Stimulated activated CD8-positive, alpha-beta memory T cell treated with anti-CD3 and anti-CD28 coated beads, Interleukin-15, amount 100 ng/mL, for 4 hours (primary cell): ENCODE measurements at places on chromosomes 5 and 9.

DNA sequence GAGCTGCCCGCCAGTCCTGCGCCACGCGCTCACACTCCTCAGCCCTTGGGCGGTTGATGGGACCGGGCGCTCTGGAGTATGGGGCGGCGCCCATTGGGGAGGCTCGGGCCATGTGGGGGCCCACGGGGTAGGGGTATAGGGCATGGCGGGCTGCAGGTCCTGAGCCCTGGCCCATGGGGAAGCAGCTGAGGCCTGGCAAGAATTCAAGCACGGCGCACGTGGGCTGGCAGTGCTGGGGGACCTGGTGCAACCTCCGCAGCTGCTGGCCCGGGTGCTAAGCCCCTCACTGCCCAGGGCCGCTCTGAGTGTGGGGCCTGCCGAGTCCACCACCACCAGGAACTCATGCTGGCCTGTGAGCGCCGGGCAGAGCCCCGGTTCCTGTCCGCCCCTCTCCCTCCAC is 229.6 kb upstream of the ZNF608 start:
- no peak for DNase-seq

DNA sequence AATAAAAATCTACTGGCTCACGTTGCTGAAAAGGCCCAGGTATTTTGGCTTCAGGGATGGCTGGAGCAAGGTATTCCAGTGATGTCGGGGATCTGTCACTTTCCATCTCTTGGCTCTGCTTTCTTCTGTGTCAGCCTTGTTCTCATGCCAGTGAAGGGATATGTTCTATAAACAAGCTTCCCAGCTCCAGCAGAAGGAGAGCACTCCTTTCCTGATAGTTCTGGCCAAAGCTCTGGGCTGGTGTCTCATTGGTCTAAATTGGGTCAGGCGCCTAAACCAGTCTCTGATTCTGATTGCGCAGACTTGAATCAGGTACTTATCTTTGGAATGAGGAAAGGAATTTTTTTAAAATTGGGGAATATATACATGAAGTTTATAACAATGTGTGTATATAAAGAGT is 5.1 kb downstream of the SNX30 start:
- DNase-seq = no peak

- DNase-seq = no peak
Measured at GRCh38 chr5:107217721-107218130, 453.0 kb downstream of the EFNA5 start.

DNA sequence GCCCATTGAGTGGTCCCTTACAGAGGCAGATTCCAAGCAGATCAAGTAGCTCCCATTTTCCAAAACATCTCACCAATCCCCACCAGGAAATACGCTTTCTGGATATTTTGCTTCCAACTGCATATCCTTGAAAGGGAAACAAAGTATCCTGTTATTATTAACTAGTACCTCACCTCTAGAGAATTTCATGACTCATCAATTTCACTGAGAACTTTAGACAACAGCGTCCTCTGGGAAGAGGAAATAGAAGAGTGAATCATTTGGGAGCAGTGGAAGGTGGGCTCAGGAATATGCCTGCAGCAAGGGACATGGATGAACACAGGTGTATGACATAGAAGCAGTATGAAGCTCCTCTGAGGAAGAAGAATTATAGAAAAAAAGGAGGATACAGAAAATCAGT is 186.7 kb downstream of the MARCHF11 start:
- no peak for DNase-seq

- DNase-seq = no peak
Measured at GRCh38 chr5:106174903-106175302, 1495.8 kb downstream of the EFNA5 start.

DNA sequence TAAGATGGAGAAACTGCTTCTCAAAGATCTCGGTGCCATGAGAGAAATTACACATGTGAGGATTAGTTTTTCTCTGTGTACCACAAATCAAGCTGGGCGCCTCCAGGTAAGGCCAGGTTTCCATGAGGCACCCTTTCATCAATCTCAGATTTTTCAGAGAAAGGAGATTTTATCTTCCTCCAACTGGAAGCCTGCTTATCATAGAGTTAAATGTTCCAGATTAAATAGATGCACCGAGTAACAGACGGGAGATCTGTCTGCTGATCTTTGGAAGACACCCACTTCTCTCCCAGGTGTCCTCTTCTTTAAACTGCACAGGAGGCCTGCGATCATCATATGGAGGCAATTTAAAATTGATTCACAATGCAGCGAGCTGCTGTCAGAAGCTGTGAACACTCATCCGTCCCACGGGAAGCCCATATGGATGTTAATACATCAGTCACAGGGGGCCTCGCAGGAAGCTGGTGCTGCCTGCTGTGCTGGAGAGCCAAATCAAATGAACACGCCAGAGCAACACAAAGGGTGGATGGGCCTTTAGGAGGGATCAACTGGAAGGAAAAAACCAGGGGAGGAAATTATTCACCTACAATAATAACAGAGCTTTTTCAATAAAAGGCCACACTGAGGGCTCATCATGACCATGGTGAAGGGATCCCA is 93.3 kb downstream of the TLE1 start:
- no peak for DNase-seq

DNA sequence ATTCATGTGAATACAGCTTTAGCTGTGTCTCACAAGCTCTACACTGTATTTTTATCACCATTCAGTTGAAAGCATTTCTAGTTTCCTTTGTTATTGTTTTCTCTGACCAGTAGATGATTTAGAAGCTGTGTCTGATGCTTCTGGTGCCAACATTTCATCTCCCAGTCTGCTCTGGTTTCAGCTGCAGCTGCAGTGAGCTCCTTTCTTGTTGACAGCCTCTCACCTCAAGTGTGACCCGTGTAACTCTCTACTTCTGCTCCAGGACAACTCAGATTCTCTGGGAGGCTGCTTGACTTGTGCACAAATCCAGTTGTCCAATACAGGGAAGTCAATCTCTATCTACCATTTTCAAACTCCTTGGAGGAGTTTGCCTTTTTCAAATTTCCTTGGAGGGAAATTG is 504.8 kb downstream of the DIRAS2 start:
- DNase-seq = no peak

GRCh38 chr5:134758504-134759341 is at the start of gene DDX46:
DDX46 (plus strand) TSS chr5:134758779; CDS start chr5:134758939, 160 bp downstream.
- DNase-seq = peak; percentile 82

GRCh38 chr9:127149463-127150390 is 27.3 kb upstream of the ANGPTL2 start:
- DNase-seq = no peak

DNA sequence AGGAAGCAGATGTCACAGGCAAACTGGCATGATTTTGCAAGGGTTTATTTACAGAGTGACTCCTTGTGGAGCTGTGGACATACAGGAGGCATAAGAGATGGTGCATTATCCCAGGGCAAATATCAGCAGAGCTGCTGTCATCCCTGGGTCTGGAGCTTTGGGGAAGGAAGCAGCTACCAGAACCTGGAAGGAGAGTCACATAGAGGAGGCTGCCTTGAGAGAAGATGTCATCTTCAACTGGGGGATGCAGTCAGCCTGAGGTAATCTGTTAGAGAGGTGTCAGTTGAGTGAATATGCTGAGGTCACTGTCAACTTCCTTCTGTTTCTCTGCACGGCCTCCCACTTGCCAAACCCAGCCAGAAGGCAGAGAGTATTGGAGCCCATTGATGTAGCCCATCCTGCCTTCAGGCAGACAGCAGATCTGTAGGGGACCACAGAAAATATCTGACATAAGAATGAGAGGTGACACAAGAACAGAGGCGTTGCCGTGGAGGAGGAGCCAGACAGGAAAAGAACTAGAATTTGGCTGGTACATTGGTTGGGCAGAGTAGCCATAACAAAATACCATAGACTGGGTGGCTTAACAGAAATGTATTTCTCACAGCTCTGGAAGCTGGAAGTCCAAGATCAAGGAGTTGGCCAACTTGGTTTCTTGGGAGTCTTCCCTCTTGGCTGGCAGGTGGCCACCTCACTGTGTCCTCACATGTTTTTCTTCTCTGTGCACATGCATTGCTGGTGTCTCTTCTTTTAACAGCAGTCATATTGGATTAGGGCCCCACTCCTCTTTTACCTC is 102.8 kb downstream of the SNX18 start:
- DNase-seq = no peak

DNA sequence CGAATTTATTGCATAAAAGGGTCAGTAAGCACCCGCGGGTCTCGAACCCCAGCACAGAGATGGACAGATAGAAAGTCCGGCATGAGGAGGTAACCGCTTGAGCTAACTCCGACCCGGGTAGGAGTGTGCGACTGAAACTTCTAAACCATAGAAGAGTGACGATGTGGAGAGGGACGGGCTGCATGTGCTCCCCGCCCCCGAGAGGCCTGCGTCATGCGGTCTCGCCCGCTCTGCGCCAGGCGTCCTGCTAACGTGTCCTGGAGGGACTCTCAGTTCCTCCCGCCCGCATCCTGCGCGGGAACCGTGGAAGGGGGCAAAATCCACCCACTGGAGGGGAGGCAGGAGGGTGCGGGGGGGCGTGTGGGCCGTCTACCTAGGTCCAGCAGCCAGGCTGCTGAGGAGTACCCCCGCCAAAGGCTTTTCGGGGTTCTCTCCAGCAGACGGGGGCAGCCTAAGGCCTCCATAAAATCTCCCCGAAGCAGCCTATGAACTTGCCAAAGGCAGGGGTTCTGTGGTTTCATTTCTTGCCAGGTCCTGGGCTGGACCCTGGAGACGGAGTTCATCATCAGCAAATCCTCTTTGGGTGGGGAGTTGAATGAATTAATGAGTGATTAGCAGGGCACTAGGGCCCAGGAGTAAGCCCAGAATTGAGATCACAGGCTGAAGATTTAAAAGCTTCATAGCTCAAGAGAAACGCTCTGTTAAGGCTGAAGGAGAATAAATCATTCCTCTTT is 51.9 kb downstream of the TGFBI start:
- DNase-seq = no peak

DNA sequence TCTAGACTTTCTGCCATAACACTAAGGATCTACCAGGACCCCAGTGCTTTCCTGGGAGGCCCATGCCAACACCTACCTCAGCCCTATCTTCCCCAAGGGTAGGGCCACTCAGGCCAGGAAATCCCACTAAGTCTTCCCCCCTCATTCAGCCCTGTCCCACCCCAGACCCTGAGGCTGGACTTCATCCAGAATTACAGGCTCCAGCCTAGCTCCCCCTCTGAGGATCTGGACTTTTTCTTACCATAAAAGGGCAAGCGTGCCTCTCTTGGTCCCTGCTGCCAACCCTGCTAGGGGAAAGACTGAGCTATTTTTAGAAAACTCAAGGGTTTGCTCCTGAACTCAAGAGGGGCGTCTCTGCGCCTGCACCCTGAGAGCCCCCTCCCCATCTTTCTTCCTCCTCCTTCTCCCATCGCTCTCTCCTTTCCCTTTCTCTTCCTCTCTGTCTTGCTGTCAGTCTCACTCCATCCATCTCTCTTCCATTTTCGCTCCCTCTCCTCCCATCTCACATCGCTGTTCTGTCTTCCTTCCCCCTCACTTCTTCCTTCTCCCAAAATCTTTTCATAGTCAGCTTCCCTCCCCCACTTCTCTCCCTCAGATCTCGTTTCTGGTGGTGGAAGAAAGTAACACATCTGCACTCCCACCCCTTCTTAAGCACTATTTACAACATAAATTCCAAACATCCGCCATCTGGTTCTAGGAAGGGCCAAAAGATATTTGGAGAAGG is 38.1 kb upstream of the IL17B start:
- no peak for DNase-seq

GRCh38 chr5:134371834-134372340 is 518 bp downstream of the UBE2B start:
- no peak for DNase-seq

DNA sequence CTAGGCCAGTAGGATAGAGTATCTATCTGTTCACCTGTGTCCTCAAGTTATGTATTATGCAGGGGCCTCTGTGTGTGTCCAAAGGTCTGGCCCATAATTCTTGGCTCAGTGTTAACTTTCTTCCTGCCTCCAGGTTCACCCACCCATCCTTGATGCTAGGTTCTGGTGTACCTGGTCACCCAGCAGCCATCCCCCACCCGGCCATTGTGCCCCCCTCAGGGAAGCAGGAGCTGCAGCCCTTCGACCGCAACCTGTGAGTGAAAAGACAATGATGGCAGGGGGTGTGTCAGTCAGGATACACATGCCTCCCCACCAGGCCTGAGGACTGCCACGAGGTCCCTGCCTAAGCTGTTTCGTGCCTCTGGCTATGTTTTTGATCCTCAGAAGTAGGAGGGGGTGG is 27.6 kb downstream of the TCF7 start:
- no peak for DNase-seq

- DNase-seq = no peak
Measured at GRCh38 chr9:109242741-109243140, 75.7 kb upstream of the FRRS1L start.

- DNase-seq = peak; percentile 30
Measured at GRCh38 chr5:79857714-79858409, 133.2 kb downstream of the MTX3 start.

DNA sequence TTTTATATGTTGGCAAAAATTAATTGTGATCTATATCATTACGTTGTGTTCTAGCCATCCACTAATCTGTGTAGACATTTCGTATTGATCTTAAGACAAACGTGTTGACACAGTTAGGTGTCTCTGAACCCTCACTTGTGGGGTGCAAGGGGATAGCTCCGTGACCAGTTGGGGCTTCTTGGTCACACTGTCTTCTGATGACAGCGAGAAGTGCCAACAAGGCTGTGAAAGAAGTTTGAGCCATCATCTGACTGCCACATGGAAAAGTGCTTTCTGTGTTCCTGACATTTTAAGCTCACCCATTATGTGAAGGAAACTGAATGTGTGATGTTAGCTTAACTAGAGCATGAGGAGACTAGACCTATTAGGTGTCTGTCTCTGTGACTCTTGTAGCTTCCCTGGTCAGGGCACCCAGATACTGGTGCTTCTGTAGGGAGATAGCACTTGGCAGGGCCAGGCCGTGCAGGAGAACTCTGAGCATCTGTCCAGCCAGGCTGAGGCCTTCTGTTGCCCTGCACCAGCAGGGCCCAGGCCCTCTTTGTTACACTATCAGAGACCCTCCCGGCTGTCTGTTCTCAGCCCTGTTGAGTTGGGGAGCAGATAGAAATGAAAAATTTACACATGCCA is 52.8 kb upstream of the PHF2 start:
- DNase-seq = no peak

GRCh38 chr9:127783111-127784008 is 2.5 kb upstream of the CDK9 start:
- peak; percentile 54 for DNase-seq

DNA sequence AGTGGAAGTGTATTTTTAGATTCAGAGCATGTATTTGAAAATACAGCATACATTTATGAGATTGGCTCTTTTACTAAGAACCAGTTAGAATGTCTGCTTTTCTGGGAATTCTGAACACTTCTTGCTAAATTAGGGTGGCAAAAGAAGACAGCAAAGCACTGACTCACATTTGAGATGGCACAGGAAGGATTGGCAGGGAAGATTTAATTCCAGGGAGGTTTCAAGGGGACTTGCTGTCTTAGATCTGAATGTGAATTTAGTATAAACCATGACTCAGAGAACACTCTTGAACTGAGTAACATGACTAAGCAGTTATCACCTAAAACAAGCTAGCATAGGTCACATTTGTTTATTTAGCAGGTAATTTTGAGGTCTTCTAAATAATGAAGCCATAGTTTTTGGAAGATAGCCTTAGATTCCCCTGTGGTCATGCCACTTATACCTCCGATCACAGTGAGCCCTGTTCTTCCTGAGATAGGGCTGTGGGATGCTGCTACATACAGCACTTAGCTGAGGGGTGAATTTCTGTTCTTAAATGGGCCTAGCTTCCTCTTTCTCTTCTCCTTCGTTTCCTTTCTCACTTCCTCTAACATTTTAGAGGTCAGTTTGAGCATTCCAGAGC is 173.8 kb downstream of the PCSK1 start:
- DNase-seq = no peak

GRCh38 chr9:34963552-34963951 is 5.5 kb downstream of the PHF24 start:
- DNase-seq = no peak

- DNase-seq = no peak
Measured at GRCh38 chr5:15116996-15117395, 245.4 kb upstream of the ANKH start.
